ENCODE measurements at places on chromosomes 1 and 21.

DNA sequence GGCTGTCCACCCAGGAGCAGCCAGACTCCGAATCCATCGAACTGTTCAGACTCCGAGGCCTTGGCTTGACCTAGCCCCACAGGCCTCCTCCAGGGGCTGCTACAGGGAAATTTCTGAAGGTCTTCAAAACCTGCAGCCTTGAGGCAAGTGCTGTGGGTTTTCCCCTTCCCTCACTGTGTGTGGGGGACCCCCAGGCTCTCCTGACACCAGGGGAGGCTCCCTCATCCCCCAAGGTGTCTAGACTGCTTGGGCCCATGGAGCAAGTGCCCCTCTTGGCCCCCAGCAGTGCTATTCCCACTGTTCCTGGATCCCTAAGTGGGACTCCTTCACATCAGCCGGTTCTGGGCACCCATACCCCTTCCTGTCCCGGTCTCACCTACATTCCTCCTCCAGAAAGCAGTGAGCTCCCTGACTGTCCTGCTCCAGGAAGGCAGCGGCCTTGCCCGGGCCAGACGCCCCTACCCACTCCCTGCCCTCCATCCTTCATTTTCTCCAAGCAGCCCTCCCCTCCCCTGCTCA, 814 bp downstream of the PAQR7 start:
- no peak for DNase-seq

GRCh38 chr1:94081566-94082344, 39.2 kb downstream of the ABCA4 start:
- no peak for DNase-seq

DNA sequence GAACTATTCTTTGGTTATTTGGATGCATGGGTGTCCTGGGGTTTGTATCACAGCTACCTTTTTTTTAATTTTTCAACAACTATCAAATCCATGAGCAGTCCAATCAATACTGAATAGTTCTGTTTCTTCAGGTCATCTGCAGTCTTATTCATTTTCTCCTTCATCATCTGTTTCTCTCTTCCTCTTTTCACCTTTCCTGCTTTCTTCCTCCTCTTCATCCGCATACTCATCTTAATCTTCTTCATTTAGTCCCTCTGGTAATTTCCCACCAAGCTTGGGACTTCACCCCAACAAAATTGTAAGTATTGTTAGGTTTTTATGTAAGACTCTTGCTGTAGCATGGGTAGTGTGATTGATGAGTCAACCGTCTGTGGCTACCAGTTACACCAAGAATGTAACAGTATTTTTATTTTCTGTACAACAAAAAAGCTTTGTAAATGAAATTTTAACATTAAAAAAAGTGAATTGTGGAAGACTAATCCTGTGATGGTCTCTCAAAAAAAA, 184.1 kb upstream of the RNPC3 start:
- DNase-seq = no peak

DNA sequence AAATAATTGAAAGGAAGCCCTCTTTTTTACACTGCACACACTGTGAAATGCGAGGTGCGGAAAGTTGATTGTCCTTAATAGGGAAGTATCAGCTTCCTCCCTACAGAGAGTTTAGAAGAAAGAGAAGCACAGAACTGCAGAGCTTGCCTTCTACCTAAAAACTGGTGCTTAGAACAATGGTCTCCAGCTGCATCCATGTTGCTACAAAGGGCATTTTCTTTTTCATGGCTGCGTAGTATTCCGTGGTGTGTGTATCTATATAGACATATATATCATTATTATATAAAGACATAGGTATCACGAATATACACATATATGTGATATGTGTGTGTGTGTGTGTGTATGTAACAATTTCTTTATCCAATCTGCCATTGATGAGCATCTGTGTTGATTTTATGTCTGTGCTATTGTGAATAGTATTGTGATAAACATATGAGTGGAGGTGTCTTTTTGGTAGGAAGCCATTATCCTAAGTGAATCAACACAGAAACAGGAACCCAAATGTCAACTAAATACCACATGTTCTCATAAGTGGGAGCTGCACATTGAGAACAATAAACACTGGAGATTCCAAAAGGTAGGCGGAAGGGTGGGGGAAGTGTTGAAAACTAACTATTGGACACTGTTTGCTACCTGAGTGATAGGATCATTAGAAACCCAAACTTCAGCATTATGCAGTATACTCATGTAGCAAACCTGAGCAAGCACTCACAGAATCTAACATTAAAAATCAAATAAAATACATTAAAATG, 290.0 kb upstream of the RUNX1 start:
- DNase-seq = no peak

DNA sequence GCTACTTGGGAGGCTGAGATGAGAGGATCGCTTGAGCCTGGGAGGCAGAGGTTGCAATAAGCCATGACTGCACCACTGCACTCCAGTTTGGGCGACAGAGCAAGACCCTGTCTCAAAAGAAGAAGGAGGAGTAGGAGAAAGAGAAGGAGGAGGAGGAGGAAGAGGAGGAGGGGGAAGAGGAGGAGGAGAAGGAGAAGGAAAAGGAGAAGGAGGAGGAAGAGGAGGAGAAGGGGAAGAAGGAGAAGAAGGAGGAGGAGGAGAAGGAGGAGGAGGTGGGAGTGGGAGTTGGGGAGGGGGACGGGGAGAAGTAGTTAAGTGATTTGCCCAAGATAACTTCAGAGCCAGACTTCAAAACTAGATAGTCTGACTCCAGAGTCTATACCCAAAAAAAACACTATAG, 55.5 kb upstream of the FOXD3 start:
- DNase-seq = no peak

DNA sequence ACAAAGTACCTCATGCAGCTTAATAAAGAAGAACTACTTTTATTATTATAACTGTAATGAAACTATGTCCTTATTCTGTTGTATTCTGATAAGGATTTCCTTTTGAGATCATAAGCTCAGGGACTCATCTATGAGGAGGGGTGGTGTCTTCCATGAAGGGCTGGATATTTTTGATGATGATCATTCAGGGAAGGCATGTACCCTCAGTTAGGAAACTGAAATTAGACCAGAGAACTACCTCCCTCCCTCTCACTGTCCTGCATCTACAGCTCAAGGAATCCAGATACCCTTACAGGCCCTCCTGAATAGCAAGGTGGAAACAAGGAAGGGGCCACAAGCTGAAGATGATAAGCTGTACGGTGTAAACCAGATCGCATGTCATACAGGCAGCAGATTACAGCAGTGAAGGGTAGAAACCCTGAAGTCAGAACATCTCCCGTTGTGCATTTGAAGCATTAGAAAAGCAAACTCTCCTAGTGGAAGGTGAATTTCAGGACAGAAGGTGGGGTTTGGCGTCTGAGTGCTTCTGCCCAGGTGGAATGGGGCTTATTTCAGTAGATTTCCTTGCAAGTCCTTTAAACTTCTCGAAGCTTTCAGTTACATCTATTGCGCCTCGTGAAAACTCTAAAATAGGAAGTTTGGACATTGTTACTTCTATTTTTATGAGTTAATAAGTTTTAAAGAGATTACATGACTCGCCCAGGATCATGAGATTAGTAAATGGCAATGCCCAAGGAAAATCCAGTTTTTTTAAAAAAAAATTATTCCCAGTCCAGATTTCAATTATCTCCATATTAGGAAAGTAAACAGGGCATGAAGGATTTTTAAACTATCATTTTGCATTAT, 101.1 kb upstream of the HNRNPU start:
- DNase-seq = no peak

DNA sequence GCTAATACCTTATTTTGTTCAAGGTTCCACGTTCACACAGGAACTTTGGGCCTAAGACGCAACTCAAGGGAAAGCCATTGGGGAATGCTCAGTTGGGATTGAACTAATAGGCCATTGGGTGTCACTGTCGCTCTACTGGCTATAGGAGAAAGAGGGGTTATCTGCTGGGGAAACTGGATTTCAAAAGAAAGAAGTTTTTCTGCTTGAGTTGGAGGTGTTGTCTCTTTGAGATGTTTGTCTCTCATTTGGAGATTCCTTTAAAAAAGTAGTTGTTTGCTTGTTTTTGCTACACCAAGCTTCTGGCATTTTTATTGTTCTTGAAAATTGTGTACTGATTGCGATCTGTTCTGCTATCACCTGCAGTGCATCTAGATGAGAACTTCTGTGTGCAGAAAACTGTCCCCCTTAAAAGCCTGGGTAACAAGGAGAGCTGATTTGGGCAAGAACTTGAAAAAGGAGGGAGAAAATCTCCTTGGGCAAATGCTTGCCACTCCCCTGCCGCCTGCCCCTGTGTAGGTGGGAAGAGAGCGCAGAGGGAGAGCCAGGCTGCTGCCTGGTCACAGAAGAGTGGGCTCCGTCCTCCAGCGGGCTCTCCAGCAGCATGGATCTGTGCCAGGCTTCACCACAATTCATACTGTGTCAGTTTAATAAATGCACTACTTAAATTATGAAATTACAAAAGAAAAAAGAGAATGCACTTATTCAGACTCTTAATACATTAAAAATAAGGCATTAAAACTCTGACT, 39.9 kb downstream of the PEX14 start:
- no peak for DNase-seq

DNA sequence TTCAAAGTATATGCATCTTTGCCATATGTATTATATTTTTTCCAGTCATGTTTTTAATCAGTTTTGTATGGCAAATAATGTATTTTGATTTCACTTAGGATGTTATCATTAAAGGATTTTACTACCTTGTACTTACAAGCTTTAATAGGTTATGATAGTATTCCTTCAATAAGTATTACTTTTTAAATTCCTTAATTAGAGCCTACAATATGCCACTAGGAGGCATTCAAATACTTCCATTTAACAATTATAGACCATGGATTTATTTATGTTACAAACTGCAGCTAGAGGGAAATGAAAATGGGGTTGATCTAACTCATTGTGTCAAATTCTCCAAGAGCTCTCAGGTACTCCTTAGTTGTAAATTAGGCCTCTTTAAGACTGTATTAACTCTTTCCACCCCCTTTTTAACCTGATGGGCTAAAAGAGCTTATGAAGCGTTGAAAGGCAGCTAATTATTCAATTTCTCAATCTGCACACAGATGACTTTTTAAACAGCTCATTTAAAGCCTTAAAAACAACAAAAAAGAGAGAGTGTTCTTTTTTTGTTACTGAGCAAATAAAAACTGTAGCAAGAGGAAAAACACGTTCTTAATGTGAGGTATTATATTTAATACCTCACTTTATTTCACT, 156.2 kb downstream of the DENND1B start:
- DNase-seq = no peak

GRCh38 chr1:116325922-116326321, 47.1 kb upstream of the ATP1A1 start:
- DNase-seq = no peak

DNA sequence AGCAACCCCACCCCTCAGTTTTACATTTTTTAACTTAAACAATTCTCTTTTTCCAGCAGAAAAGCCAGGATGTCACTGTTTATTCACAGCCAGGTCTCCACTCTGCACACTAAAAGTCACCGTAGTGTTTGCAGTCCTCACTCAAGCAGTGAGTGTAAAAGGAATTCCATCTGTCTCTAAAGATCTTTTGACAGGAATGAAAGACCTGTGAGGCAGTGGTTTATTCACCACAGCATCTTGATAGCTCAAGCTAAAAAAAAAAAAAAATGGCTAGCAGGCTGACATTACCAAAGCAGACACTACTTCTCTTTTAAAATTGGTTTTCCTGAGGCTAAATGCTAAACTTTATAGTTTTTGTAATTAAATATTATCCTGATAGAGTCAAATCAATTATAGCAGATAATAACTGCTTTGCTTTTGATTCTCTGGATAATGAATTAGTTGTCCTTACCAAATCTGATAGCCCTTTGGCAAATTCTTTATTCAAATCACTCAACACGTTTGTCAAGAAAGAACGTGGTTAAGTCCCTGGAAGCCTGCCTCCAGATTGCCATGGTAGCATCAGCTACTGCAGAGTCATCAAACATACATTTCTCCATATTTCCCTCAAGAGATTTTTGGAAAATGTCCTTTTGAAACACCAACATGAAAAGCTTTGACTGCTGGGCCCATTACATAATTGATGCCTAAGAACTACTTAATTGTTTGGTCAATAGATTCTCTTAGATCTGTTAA, 22.2 kb upstream of the SLC5A9 start:
- no peak for DNase-seq

DNA sequence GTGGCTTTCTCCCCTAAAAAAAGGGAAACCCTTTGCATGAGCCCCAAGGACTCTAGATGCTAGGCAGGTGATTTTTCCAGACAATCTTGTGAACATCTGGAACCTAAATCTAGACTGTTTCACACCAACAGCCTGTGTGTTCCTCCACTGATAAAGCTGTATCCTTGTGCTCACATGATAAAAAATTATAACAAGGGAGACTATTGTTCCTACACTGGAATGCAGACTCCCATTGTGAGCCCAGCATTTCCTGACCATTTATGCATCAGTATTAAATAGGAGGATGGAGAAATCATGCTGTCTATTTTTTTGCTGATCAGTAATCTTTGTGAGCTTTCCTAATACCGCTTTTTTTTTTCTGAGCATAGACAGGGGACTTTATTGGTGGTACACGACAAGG, 52.5 kb downstream of the ZNF697 start:
- no peak for DNase-seq

DNA sequence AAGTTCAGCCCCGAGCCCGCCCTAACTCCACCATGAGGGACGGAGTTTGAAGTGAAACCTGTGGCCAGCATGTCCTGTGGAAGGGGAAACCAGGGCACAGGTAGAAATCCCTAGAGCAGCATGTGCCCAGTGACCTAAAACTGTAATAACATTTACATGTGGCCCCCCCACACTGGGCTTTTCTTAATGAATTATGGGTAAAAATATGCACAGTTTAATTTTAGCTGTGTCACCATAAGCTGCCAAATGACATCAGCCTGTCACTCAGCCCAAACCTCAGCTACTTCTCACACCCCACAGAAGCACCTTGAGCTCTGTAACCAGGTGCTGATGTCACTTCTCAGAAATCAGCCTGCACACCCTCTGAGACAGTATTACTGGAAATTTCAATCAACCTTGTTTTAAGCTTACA, 50.0 kb upstream of the SLC19A1 start:
- DNase-seq = no peak

DNA sequence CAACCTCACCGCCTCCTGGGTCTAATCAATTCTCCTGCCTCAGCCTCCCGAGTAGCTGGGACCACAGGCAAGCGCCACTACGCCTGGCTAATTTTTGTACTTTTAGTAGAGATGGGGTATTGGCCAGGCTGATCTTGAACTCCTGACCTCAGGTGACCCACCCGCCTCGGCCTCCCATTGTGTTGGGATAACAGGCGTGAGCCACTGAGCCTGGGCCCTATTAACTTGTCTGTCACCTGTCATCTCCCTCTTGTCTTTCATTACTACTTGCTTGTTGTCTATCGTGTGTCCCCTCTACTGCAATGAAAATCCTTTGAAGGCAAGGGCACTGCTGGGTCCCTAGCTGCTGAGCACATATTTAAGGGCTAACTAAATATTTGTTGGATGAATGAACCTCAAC, 3.4 kb downstream of the UQCRHL start:
- no peak for DNase-seq

- DNase-seq = no peak
These were observed 57.9 kb upstream of the EDN2 start for GRCh38 chr1:41542196-41542930.

GRCh38 chr1:86205741-86206140, 49.2 kb upstream of the COL24A1 start:
- no peak for DNase-seq

GRCh38 chr1:234844479-234845031, 234.6 kb upstream of the IRF2BP2 start:
- no peak for DNase-seq

- DNase-seq = no peak
These were observed 14.6 kb upstream of the PROX1 start for GRCh38 chr1:213973129-213973528.

GRCh38 chr1:203057911-203058675, 27.7 kb downstream of the MYOG start:
- no peak for DNase-seq

GRCh38 chr1:226616636-226617035, 68.1 kb downstream of the STUM start:
- DNase-seq = no peak

GRCh38 chr1:226882631-226883409, 12.4 kb downstream of the PSEN2 start:
- DNase-seq = no peak

Measured in NT2/D1 (cell line).